Lower lobe of right lung (tissue), 2 donors: ENCODE measurements at places on chromosomes 1 and 21.

DNA sequence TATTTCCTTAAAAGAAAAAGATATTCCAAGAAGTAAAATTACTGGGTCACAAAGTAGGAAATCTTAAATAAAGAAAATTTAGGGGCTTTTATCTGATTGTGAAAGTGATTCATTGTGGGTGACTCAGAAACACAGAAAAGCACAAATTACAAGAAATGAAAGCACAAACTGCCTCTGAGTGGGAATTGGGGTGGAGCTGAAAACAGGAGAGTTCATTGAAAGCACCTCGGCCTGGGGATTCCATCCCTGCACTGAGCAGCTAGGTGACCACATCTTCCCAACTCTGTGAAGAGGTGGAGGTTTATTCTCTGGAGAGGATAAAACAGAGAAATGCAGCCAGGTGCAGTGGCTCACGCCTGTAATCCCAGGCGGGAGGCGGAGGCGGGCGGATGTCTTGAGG is 7.4 kb downstream of the GJA4 start:
- no peak for DNase-seq

DNA sequence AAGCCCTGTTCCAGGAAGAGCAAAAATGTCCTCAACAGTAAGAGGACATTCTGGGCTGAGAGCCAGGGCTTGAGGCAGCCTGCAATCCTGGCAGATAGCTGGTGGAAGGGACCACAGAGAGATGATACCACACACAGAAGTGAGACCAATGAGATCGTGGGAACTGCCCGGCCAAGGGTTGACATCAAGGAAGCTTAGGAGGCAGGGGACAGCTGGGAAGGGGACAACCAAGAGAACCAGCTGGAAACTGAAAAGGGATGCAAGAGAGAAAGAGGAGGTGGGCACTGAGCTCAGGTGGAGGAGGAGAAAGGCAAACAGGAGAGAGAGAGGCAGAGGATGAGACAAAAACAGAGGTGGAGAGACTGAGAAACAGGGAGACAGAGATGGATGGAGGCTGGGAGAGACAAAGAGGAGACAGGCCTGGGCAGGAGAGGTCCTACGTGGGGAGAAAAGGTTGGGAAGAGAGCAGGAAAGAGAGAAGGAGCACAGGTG is 9.2 kb downstream of the PDZK1IP1 start:
- DNase-seq = no peak

GRCh38 chr1:244239261-244239770 is 188.2 kb downstream of the ZBTB18 start:
- DNase-seq = no peak

DNA sequence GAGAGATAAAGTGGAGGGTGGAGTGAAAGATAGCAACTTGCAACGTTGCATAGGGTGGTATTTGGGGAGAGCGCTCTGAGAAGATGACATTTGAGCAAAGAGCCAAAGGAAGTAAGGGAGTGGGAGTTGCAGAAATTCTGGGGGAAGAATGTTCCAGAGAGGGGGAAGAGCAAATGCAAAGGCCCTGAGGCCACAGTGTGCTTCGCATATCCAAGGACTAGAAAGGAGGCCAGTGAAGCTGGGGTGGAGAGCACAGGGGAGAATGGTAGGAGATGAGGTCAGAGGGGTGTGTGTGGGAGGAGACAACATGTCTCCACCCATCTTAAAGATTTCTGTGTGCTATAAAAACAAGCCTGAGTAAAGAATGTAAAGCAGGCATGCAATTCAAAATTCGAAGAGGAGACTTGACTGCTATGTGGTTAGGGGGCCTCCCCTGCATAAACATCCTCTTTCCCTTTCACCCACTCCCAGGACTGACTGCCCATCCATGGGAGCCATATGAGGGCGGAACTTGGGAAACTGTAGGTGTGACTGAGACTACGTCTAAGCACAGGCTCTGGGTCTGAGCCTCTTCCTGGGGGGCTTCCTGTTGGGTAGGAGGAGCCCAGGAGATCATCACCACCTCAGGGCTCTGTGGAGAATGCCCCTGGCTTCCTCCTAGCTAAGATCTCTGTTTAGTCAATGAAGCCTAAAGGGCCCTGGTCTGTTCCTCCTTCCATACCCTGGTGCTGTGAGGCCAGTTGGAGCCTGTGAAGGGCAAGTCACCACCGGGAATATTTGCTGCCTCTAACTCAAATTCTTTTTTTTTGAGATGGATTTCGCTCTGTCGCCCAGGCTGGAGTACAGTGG is 2.9 kb upstream of the CLIC4 start:
- peak; percentile 14 for DNase-seq

DNA sequence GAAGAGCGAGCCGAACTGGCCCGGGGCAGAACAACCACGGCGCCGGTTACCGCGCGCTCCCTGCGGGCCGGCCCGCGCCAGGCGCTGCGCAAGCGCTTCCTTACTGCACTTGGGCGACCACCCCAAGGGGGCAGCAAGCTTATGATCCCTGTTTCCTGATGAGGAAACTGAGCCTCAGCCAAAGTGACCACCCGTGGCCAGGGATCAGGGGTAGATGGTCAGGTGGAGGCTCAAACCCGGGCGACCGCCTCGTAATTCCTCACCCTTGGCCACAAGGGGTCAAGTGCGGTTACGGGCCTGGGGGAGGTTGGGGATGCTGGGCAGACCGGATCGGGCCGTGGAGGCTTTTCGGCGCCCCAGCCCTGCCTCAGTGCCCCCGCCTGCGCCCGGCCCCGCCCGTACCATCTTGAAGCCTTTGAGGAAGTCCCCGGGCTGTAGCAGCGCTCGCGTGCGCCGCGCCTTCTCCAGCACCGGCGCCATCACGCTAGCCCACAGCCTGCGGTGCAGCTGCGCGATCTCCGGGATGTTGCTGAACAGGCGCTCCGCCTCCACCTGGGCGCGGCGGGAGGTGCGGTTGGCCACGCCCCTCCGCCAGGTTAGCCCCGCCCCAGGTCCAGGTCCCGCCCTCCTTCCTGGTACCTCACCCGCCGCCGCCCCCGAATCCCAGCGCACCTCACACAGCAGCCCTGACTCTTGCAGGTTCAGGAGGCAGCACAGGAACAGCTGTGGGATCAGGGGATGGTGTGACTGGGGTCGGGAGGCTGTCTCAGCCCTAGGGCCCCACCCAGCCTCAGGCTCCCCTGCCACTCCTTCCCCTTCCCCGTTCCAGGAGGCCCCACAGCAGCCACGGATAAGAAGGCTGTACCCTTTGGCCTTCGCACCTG is 5.4 kb upstream of the TNFRSF25 start:
- peak; percentile 51 for DNase-seq

DNA sequence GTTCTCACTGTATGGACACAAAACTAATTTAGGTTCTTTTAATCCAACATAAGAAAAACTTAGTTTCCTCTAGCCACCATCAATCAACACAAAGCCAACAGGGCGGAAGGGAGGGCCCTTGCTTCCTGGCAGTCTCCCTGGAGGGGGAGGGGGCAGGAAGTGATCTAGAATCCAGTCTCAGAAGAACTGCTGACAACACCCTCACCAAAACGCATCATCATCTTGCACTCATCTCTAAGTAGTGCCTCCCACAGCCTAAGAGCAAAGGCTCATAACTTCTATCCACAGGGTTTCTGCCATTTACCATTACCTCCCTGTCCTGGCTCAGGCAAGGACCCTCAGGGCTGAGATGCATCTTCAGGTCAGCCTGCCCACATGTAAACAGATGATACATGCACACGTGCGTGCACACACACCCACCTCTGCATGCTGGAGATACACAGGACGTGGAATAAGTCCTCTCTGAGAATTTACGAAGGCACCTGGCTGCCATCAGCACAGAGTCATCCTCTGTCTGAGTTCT is 20.5 kb downstream of the HIVEP3 start:
- DNase-seq = no peak

DNA sequence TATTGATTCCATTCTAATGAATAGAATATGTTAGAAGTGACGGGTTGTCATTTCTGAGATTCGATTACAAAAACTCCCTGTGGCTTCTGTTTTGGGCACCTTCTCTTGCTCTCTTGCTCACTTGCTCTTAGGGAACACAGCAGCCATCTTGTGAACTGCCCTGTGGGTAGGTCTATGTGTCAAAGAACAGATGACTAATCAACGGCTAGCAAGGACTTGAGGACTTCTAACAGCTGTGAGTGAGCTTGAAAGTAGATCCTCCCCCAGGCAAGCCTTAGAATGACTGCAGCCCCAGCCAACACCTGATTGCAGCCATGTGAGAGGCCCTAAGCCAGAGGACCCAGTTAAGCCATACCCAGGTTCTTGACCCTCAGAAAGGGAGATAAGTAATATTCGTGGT is 49.3 kb downstream of the AZIN2 start:
- DNase-seq = no peak

DNA sequence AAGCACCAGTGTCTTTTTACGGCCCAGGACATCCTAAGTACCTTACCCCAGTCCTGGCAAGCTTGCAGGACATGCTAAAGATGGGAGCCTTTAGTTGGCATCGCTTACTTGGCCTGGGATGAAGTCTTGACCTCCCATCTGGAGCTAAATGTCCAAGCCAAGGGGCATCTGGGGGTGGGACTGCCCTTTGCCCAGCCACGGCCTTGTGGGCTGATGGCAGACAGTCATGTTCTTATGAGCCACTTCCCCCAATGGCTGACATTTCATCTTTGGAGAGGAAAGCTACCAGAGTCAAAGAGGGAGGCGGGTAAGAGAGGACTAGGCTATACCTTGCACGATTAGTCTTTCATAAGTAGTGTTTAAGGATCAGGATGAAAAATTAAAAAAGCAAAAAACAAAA is 32.2 kb downstream of the OPTC start:
- DNase-seq = no peak

DNA sequence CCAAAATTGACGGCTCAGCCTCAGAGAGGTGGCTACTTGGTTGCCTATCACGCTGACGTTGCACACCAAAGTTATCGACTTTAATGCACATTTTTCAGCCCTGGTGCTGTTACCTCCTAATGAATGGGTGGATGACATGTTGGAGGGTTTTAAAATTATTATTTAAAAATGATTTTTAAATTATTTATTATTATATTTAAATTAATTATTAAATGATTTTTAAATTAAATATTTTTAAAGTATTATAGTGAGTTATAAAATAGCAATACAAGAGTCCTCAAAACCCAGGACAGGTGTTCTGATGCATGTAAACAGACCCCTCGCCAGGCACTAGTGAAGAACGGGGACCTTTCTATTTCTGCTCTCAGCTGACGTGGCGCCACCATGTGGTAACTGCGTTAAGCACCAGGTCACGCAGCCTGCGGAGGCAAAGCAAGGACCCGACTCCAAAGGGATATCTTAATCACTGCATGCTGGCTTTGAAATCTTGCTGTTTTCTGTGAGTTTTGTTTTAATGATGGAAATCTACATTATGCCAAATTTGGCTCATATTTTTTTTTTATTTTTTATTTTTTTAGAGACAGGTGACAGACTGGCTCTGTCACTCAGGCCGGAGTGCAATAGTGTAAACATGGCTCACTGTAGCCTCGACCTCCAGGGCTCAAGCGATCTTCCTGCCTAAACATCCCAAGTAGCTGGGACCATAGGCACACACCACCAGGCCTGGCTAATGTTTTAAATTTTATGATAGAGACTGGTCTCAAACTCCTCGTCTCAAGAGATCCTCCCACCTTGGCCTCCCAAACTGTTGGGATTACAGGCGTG is 22.6 kb downstream of the CASP9 start:
- peak; percentile 79 for DNase-seq

DNA sequence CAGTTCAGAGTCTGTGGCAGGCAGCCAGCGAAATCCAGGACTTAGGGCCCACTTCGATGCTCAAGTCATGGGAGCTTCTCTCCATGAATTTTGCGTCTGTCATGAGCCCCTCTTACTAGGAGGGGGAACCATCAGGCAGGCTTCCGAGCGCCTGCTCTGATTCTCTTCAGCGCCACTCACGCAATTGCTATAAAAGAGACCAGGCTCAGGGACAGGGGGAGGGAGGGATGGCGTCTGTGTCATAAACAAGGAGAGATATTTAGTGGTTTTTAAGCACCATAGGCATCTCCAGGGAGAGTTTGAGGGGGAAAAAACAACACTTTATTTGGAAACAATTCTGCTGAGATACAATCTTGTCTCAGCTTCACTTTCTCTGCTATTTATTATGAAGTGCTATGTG is 60.6 kb downstream of the NAV1 start:
- DNase-seq = no peak

DNA sequence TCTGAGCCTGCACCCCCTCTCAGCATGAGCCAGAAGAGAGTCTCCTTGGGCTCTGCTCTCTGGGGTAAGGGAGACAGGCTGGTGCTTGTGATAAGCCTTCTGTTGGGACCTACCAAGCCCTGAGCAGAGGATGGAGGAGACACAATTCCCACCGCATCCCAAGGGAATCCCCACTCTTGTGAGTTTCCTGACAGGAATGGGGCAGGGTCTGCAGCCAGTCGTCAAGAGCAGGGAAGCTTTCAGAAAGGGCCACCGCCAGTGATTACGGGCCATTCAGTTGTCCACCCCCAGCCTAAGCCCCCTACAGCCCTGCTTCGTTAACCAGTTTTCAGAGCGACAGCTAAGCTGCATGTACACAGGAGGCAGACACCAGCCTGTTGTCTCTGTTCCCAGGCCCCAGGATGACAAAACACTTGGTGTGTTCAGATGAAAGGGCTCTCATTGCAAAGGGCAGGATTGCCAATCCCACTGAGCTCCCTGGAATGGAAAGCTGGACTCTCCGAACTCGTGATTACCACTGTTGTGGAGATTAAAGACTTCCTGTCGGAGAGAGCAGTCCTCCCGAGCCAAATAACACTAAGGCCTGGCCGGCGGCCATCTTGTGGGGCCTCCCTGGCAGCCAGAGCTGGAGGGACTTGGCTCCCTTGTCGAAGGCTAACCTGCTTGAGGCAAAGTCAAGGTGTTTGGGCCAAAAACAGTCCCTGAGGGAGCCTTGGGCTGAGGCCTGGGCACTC is 37.4 kb upstream of the SLC30A1 start:
- DNase-seq = no peak

- DNase-seq = no peak
Observed at GRCh38 chr1:79792219-79792930, 785.8 kb upstream of the ADGRL4 start.

DNA sequence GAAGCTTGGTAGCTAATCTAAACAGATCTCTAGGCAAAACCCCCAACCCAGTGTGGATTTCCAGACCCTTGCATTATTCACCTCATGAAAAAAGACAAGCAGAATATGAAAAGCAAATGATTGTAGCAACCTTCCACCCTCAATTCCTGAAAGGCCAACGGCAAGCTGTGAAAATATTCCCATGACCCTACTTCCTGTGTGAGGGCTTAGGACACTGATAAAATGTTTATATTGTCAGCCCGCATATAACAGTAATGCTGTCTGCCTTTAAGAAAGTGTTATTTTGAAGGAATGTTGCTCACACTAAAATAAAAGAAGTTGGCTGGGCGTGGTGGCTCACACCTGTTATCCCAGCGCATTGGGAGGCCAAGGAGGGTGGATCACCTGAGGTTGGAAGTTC is 233.5 kb upstream of the NRIP1 start:
- DNase-seq = no peak

DNA sequence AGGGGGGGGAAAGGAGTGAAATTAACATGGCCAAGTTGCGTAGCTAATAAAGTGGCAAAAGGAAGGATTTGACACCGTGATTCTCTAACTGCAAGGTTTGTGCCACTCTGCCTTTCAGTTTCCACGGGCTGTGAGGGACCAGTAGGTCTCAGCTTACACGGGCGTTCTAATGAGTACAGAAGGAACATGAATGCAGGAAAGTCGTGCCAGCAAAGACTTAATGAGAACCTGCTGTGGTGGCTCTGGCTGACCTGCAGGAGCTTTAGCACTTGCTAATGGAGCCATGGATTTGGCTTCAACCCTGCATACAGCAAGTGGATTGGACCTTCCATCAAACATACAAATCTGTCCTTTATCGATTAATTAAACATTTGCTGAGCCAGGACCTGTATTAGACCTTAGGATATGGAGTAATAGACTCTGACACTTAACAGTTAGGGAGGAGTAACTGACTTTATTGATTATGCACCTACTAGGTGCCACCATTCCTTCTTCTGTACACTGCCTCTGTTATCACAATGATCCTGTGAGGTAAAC is 15.1 kb upstream of the PITHD1 start:
- DNase-seq = no peak

- DNase-seq = no peak
Observed at GRCh38 chr1:54095546-54096226, 42.3 kb downstream of the TCEANC2 start.
